ENCODE measurements at places on chromosomes 2 and 18.

- no peak for DNase-seq
Observed at GRCh38 chr2:119435081-119435952, 3.7 kb downstream of the TMEM37 start.

DNA sequence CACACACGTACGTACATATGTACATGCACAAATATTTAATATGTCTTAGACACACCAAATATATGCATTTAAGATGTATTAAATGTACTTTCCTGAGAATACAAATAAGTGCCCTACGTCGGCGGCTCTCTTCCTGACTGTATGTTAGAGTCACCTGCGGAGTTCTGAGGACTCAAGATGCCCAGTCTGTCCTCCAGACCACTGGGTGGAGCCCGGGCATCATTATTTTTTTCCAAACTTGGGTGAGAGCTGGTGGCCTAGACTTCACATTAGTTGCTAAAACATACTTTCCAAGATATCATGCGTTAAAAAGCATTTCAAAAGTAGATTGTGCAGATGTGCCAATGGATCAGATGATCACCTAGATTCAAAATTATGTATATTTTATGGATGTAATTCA lies 2.9 kb downstream of the IL18R1 start:
- DNase-seq = no peak

GRCh38 chr2:67689186-67689585 lies 292.1 kb downstream of the ETAA1 start:
- DNase-seq = no peak

DNA sequence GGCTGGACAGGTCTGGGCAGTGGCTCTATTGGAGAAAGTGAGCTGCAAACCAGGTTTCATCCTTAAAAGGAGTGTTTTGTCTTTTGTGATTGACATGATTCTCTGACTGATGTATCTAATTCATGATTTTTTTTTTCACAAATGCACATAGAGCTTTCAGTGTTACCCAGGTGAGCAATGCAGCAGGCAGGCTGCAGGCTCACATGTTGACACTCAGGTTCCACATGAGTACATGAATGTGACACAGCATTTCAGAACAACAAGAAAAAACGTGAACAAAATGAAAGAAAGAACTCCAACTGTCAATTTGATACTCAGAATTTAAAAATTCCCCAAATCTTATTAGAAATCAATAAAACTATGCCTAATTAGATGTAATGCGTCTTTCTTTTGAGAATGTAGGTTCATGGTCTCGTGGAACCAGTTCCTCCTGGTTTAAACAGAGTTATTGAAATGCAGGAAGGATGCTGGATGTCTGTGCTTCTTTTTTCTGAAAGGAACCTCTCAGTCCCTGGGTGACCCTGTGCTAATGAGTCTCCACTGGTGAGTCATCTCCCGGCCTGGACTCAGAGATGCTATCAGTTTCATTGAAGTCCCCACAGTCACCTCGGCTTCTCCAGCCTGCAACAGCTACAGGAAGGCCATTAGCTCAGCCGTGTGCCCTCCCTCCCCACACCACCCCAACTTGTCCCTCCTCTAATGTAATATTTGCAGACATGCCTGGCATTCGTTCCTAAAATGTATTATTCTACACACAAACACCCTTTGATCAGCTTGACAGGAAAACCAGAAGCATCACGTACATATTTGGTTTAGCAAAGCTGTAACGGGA lies 430.4 kb downstream of the LPIN1 start:
- no peak for DNase-seq

DNA sequence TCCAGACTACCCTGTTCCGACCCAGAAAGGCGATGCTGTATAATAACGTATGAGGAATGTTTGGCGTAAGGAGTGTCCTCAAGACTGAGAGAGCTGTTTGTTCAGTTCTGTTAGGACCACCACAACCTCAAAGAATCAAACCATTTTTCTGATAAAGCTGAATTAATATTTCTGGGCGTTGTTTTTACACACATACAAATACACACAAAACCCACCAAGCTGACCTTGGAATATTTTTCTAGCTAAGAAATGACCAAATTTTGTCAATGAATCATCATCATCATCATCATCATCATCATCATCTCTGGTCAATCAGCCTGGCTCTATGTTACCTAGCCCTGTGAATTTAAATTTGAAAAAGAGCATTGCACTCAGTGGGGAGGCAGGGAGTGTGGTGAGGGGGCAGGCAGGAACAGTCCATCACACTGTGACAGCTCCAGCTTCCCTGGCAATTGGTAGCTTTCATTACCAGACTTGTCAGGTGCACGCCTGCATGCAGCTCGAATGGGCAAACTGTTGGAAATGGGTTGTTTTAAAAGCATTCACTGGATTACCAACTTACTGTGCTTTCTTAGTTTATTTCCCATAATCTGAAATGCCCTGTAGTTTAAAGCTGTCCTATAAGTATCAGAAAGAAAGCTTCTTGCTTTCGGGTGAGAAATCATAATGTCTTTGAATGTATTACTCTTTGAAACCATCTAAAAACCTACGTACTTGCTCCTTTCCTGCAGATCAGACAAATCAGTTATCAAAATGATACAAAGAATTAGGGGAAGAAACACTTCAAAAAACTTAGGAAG lies 6.9 kb upstream of the POU3F3 start:
- no peak for DNase-seq

- DNase-seq = no peak
Observed at GRCh38 chr2:200146501-200146900, 160.0 kb upstream of the SPATS2L start.

DNA sequence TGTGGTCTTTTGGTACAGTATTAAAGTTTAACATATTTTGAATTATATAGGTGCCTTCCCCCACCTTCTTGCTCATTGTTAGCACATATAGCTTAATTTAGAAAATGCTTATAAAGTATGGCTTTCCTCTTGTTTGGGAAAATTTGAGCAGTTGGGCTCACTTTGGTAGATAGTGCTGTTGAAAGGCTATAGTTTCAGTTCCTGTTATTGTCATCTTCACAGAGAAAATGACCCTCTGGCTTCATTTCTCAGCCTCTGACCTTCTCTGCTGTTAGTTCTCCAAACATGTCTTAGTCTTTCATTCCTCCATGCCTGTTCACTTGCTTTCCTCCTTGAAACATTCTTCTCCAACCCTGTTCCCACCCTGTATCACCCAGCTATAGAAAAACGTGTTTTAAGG lies 200.6 kb downstream of the WDR7 start:
- DNase-seq = no peak

GRCh38 chr2:27049422-27050280 lies 1.8 kb upstream of the AGBL5 start:
- DNase-seq = peak; percentile 21

- DNase-seq = no peak
Observed at GRCh38 chr2:83364264-83364663, 1094.8 kb downstream of the SUCLG1 start.

DNA sequence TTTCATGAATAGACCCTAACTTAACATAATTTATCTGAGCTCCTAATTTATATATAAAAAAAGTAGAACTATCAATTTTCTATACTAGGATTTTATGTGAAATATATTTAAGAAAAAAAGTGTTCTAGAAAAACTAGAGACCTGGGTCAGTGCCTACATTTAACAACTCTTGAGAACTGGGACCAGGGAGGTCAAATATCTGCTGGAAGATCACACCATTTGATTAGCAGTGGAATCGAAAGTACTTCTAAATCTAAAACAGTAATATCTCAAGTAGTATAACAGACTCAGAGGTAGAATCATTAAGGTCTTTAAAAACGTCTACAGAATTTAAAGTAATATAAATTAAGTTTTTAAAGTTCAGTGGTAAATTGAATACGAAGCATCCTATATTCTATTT lies 34.6 kb downstream of the PPP3R1 start:
- DNase-seq = peak; percentile 60

GRCh38 chr2:118614841-118615271 lies 232.6 kb downstream of the EN1 start:
- no peak for DNase-seq

DNA sequence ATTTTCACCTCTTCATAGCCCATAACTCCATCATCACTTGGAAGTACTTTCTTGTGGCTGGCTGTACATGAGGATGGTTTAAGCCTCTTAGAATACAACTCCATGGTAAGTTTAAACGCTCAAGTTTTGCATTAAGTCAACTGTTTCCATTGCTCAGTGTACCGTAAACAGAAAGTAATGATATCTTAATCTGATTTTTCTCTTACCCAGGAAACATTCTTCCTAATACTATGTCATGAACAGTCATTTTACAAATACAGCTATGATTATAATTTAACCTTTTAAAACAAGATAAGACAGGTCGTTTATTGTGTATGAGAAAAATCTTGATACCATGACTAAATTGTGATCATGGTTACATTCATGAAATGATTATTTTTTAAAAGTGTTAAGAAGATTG lies 11.6 kb upstream of the DYNC2LI1 start:
- no peak for DNase-seq

GRCh38 chr2:11234309-11234708 lies 79.0 kb downstream of the SLC66A3 start:
- DNase-seq = peak; percentile 65

DNA sequence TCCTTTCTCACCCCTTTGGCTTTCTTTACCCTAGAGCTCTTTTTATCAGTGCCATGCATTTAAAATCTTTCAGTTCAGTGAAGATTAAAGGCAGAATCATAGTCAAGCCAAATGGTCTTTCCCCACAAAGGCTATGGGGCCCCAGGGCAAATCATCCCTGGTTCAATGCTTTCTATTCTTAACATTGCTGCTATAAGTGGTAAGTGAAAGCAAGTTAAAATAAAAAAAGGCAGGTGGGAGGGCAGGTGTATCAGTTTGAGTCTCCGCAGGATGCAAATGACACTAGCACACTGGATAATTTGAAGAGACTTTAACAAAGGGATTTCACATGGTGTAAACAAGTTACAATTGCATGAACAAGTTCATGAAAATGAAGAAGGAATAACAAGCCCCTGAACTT lies 757.4 kb downstream of the SATB2 start:
- DNase-seq = no peak

GRCh38 chr2:112185131-112185530 lies 46.9 kb downstream of the FBLN7 start:
- no peak for DNase-seq

- no peak for DNase-seq
Observed at GRCh38 chr2:45330108-45330507, 281.0 kb downstream of the SRBD1 start.

- no peak for DNase-seq
Observed at GRCh38 chr2:204491528-204491927, 53.7 kb upstream of the PARD3B start.
